ENCODE measurements at places on chromosomes 16 and 17. TPM values are rescaled to one million over a fixed set of nuclear protein-coding genes. Genes with fewer than 3 reads are reported as not detected.

- no peaks in the 10 kb centered on the region for H3K36me3 ChIP-seq
- H3K4me1 ChIP-seq, result no peaks in the 10 kb centered on the region
- H3K27me3 ChIP-seq, result no peaks in the 10 kb centered on the region
- no peak overlapping the region for H3K4me3 ChIP-seq
- DNase-seq, result no peak
Observed at GRCh38 chr17:68704871-68705713, 103.9 kb upstream of the FAM20A start.

The AATK gene
- total RNA-seq, result 14.8 TPM

GRCh38 chr16:22235839-22236745, 30.0 kb downstream of the EEF2K start:
- peaks cover 18% of the 10 kb centered on the region for H3K4me1 ChIP-seq
- H3K27me3 ChIP-seq, result no peaks in the 10 kb centered on the region
- DNase-seq, result no peak

- H3K27me3 ChIP-seq, result no peaks in the 10 kb centered on the region
- no peak overlapping the region for H3K4me3 ChIP-seq
Observed at GRCh38 chr16:80710918-80711317, 93.5 kb downstream of the CDYL2 start.

The P2RX1 gene
- 14.6 TPM for total RNA-seq

DNA sequence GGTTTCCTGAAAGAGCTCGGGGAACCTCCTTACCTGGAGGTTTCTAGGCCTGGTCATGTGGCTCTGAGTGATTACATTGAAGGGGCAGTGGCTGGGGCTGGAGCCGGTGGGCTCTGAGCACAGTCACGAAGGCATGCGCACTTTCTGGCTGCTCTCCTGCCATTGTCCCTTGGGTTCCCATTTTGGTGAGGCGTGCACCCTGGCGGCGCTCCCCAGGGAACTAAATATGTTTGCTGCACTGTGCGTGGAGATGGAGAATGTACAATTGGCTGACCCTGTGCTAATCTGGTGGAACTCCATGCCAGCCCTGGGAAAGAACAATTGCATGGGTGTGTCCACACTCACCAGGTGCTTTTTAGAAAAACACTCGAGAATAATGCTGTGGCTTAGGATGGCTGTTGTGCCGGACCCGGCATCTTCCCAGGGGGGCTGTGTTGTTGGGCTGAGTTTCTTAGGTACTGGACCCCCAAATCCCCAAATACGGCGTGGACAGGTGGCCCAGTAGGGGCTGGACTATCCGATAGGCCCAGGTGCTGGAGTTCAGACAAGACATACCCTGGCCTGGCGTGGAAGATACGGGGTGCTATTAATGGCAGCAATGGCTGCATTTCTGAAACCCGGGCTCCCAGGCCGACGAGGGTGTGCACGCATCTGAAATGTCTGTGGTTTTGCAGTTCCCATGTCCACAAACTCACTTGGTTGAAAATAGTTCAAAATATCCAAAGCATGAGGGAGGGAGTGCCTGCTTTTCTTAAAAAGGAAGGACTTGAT, 230.5 kb downstream of the SEC14L1 start:
- peaks cover 53% of the 10 kb centered on the region for H3K4me1 ChIP-seq
- no peak for DNase-seq
- peak overlapping the region; percentile 92 for H3K4me3 ChIP-seq
- no peaks in the 10 kb centered on the region for H3K36me3 ChIP-seq
- no peaks in the 10 kb centered on the region for H3K27me3 ChIP-seq

- H3K4me3 ChIP-seq, result no peak overlapping the region
- peak overlapping the region; percentile 89 for H3K27ac ChIP-seq
- H3K27me3 ChIP-seq, result no peaks in the 10 kb centered on the region
- H3K36me3 ChIP-seq, result no peaks in the 10 kb centered on the region
- peaks cover 100% of the 10 kb centered on the region for H3K4me1 ChIP-seq
Observed at GRCh38 chr17:78174870-78175642, 6.7 kb downstream of the SYNGR2 start.

DNA sequence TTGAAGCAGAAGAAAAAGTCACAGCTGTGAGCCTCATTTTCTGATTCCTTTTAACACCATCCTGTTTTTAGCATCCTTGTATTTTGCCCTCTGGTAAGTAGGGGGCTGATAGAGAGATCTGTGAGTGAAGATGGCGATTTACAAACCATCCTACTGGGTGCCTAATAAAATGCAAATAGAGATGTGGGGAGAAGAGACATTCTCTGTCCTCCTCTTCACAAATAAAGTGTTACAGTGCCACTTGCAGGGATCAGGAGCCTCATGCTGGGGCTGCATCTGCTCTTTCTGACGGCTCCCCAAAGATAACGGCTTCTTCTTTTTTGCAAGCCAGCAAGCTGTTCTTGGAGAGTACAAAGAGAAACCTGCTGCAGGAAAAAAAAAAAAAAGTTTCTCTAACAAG, 418.6 kb downstream of the TOX3 start:
- no peak for DNase-seq
- H3K4me3 ChIP-seq, result no peak overlapping the region
- no peaks in the 10 kb centered on the region for H3K36me3 ChIP-seq
- no peak overlapping the region for H3K27ac ChIP-seq

DNA sequence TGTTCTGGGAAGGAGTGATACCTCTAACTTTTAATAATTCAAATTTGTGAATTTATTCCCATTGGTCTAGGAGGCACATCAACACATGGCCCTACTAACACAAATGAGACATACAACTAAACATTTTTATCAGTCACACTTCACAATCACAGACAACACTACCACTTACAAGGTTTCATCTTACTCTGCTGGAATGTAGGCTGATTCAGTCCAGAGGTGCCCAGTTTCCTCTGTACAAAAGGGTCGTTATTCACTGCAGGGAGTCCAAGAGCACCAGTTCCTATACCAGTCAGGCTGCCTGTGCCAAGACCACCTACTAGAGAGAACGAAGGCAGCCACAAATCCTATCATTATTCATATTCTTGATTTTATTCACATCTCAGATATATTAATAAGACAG, 41.4 kb downstream of the SETD6 start:
- H3K27me3 ChIP-seq, result no peaks in the 10 kb centered on the region
- no peak overlapping the region for H3K4me3 ChIP-seq

The MYH1 gene
- total RNA-seq, result not detected

The CPNE7 gene
- total RNA-seq, result 0.83 TPM

The ANKRD40CL gene
- total RNA-seq, result 0.11 TPM

- H3K27ac ChIP-seq, result no peak overlapping the region
- no peaks in the 10 kb centered on the region for H3K27me3 ChIP-seq
- no peaks in the 10 kb centered on the region for H3K36me3 ChIP-seq
- no peak overlapping the region for H3K4me3 ChIP-seq
- no peaks in the 10 kb centered on the region for H3K4me1 ChIP-seq
Observed at GRCh38 chr16:19003935-19004334, 20.2 kb downstream of the TMC7 start.

All from esophagus muscularis mucosa (tissue), 4 donors.